ENCODE measurements at places on chromosomes 3 and 15.

- DNase-seq = no peak
Observed at GRCh38 chr15:48855501-48856440, 22.2 kb upstream of the EID1 start.

GRCh38 chr3:158249183-158249582, 139.3 kb downstream of the RSRC1 start:
- DNase-seq = no peak

DNA sequence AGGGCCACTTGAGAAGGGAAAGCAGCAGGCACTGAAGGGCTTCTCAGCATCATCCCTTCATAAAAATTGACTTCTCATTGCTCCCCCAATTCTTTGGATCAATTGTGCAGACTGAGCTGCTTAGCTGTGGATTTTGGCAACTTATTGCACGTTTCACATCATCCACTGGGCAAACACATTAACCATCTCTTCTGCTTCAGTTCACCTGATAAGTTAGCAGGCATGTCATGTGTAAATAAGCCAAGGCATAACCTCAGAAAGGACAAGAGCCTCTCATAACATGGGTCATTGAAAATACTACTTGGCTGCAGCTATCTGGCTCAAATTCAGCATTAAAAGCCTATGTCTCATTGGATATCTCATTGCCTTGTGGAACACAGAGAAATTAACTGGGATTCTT, 366.5 kb downstream of the LRRC3B start:
- DNase-seq = no peak

DNA sequence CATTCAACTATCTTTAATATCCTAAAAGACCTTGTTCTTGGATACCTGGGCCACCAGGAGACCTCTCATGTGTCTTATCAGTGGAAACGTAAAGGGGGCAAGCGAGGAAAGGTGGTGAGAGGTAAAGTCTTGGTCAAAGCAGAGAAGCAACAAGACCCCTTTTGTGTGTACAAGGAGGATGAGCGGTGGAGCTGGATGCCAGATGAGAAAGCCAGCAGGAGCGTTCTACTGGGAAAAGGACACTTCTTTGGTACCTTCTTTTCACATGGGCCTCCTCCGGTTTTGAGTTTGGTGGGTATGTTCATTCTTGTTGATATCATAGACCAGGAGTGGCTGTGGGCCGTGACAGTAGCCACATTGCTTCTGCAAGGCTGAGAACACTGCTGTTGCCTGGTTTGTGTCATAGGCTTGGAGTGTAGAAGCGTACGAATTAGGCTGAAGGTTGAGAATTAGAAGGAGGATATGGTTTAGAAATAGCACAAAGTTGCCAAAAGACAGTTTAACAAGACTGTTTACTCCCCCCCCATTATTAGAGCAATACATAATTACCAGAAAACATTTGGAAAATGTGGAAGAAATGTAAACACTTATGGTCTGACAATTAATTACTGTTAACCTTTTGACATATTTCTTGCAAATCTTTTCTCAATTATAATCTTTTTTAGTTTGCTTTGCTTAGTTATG, 46.8 kb upstream of the VILL start:
- DNase-seq = no peak

DNA sequence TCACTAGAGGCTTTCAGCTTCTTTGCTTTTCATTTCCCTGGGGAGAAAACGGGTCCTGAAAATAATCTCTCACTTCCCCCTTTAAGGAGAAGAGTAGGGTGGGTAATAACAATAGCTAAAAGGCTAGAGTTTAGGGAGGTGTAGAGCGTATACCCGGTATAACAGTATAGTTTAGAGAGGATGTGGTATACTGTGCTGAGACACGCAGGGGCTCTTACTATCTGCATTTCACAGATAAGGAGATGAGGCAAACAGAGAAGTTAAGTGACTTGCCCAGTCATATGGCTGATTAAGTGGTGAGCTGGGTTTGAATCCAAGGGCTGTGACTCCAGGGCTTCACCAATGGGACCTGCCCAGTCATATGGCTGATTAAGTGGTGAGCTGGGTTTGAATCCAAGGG, 15.0 kb upstream of the KCNMB3 start:
- no peak for DNase-seq

DNA sequence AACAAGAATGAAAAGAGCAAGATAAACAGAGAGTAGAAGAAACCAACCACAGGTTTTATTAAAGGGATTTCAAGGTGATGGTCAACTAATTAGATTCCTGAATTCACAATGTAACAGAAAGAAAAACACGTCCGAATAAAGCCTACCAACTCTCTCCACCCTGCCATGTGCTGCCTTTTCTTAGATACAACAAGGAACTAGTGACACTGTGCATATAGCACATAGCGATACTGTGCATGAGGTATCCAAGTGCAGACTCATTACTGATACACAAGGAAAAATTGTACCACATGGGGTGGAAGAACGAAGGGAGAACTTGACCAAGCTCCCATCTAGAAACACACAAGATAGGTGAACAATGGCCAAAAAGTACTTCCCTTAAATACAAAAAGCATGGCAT, 154.6 kb downstream of the MAGI1 start:
- no peak for DNase-seq

GRCh38 chr3:194661374-194661773, 10.6 kb downstream of the LSG1 start:
- DNase-seq = no peak

GRCh38 chr3:197399486-197399885, 101.1 kb upstream of the DLG1 start:
- no peak for DNase-seq

GRCh38 chr15:47620960-47621681, 96.2 kb upstream of the SEMA6D start:
- DNase-seq = no peak

GRCh38 chr3:4716706-4717362, 223.7 kb downstream of the ITPR1 start:
- DNase-seq = no peak

DNA sequence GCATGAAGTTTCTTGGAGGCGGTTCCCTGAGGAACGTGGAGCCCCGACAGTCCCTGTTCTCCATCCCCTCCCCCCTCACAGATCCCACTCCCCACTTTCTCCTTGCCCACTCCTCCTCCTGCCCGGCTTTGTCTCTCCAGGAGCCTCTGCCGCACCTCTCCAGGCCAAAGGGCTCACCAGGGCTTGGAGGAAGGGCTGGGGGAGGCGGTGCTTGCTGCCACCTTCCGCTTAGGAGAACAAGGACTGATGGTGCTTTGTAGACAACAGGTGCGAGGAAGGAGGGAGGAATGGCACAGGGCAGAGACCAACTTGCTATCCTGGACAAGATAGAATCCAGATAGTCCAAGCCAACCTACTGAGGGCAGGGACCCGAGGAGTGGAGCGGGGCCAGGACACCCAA, 103.5 kb upstream of the SMAD3 start:
- no peak for DNase-seq

DNA sequence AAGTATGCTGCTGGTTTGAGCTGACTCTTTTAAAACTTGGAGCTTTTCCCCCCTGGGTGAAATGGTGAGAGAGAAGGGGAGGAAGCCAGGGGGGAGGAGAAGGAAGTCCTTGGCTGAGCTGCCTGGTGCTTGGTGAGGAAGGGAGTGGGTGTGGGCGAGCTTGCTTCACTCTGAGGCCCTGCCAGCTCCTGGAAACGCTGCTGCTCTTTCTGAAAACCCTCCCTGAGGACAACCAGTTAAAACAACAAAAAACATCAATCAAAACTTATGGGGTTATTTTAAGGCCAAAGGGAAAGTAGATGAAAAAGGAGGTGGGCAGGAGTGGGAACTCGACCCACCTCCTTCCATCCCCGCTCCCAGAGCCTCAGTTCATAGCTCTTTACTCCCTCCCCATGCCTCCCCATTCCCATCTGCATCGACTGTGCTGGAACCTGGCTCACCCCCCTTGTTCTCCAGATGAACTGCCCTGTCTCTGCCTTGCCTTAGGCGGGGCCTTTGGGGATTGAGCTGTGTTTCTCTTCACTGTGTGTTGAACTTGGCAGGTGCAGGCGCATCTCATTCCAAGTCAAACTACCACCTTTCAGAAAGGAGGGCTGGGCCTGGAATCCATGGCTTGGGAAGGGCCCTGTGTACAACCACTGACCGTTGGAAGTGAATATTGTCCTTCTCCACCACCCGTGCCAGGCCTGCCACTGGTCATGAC, 166.1 kb downstream of the ZNF621 start:
- no peak for DNase-seq

- no peak for DNase-seq
Observed at GRCh38 chr3:6791161-6791560, 69.8 kb upstream of the GRM7 start.

GRCh38 chr3:152185891-152186630, 82.7 kb upstream of the MBNL1 start:
- no peak for DNase-seq

DNA sequence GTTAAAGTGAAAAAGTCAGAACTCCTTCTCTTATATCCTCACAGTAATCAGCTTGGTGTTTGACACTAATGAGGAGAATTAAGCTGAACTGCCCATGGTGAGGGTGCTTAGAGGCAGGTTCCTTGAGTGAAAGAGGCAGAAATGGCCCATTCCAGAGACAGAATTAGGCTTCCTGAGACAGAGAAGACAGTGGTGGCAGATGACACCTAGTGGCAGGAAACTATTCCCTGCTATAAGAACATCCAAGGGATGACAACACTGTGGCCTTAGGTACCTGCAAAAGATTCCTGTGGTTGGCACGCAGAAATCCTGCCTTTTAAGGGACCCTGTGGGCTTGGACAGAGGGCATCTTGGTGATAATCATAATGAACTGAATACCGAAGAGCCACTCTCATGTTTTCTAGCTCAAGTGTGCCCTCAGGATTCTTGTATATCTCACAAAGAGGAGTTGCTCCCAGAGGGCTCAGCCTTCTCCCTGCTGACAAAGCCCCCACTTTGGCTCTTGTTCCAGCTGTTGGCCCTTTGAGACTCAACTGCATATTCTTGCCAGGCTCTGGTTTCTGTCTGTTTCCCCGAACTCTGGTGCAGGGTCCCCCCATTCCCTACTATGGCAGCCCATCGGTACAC, 56.0 kb downstream of the KBTBD12 start:
- no peak for DNase-seq

DNA sequence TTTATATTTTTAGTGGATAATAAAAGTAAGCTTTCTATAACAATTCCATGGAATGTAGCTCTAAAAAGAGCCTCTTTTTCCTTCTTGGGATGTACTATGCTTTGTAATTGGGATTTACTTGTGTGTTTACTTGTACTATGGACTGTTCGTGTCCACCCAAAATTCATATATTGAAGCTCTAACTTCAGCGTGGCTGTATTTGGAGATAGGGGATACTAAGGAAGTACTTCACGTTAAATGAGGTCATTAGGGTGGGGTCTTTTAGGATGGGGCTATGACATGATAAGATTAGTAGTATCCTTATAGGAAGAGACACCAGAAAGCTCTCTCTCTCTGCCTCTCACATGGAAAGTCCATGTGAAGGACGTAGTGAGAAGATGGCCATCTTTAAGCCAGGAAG, 64.9 kb downstream of the P3H2 start:
- DNase-seq = no peak

DNA sequence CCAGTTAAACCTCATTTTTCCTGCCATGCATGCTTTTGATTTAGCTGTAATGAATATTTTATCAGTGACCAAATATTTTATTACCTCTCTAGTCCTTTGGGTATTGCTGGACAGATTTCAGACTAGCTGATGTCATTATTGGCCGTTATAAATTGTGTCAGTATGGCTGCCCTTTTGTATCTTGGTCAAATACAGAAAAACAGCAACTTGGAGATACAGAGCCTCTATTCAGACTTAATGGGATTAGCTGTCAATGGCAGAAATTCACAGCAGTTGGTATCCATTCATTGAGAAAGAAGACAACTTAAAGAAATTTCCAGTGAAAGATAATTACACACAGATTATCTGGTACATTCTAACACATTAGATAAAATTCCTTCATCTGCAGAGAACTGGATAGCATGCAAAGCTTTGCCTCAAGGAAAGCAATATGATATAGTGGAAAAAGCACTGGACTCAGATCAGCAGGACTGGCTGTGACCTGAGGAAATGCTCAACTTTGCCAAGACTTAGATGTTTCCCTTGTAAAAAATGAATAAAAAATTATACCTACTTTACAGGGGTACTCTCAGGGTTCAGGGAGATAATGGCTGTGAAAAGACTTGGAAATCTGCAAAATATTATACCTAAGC, 20.8 kb downstream of the COL6A6 start:
- DNase-seq = no peak

DNA sequence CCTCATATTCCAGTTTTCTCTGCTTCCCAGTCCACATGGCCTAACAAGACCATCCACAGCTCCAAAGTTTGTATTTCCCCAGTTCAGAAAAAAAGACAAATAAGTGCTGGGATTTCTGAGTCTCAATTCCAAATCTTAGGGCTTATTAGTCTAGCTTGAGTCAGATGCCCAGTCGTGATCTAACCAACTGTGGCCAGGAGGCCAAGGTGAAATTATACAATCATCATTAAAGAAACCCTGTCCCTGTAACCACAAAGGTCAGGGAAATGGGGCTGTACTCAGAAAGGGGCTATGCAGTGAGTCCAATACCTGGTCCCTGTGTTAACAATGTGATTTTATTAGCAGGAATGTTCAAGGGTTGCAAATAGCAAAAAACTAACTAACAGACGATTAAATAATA, 40.5 kb upstream of the MITF start:
- DNase-seq = no peak

DNA sequence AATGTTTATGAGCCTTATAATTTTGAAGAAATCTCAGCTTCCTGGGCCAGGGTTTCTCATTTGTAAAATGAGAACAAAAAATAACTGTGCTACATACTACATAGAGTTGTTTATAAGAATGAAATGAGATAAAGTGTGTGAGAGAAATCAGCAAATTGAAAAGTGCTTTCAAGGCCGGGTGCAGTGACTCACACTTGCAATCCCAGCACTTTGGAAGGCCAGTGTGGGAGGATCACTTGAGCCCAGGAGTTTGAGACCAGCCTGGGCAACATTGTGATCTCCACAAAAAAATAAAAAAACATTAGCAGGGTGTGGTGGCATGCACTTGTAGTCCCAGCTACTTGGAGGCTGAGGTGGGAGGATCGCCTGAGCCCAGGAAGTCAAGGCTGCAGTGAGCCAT, 22.4 kb downstream of the FOXB1 start:
- DNase-seq = no peak

GRCh38 chr3:128422762-128423524, 43.7 kb downstream of the DNAJB8 start:
- DNase-seq = no peak

- no peak for DNase-seq
Observed at GRCh38 chr3:126305427-126305826, 51.8 kb downstream of the KLF15 start.

DNA sequence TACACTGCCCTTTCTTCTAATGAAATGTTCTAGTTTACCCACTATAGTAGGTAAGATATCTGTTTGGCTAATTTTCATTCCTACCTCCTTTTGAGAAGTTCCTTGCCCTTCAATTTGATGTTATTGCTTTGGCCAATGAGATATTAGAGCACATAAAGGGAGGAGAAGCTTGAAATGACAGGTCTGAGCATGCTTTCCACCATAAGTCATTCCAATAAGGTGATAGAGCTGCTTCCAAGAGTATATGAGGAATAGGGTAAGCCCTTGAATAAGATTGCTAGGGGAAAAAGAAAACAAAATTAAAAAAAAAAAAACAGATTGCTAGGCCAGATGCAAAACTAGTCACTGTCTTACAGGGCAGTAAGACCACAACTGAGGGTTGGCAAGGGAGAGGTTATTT, 78.9 kb upstream of the TRIM42 start:
- DNase-seq = no peak

GRCh38 chr3:50620420-50620819, 3.5 kb downstream of the MAPKAPK3 start:
- no peak for DNase-seq

- no peak for DNase-seq
Observed at GRCh38 chr15:66505430-66505811, 295 bp downstream of the ZWILCH start.

Data from activated T-helper 1 cell treated with Interleukin-2 at 50 U/mL for 16 hours (primary cell).